ENCODE measurements at places on chromosomes 6 and 20. TPM values are rescaled to one million over a fixed set of nuclear protein-coding genes. Genes with fewer than 3 reads are reported as not detected.

The CEP162 gene
- total RNA-seq = 3.9 TPM

The TRIM40 gene
- not detected for total RNA-seq

The CST9L gene
- total RNA-seq = not detected

The FAXC gene
- total RNA-seq = 0.81 TPM

The HLA-DQA1 gene
- total RNA-seq = not detected

The MBOAT1 gene
- 11.8 TPM for total RNA-seq

The NINL gene
- 4.4 TPM for total RNA-seq

The TAP1 gene
- 65.6 TPM for total RNA-seq

The SPDEF gene
- total RNA-seq = not detected

The SLC22A1 gene
- not detected for total RNA-seq

The VGLL2 gene
- total RNA-seq = not detected

The CALHM5 gene
- total RNA-seq = 12.6 TPM

The CAPN11 gene
- 8.6 TPM for total RNA-seq

The KHDC1L gene
- total RNA-seq = not detected

The CTCFL gene
- total RNA-seq = not detected

The CRYBG1 gene
- 38.2 TPM for total RNA-seq

The NKAIN4 gene
- total RNA-seq = not detected

The C20orf173 gene
- not detected for total RNA-seq

The CTAGE9 gene
- total RNA-seq = not detected

The ZFP64 gene
- total RNA-seq = 13.9 TPM

The CHMP4B gene
- total RNA-seq = 57.4 TPM

The TLDC2 gene
- total RNA-seq = 0.13 TPM

The BPIFA1 gene
- not detected for total RNA-seq

The GNAS-AS1 gene
- not detected for total RNA-seq

The ARFGEF2 gene
- 66.5 TPM for total RNA-seq

The CYP24A1 gene
- not detected for total RNA-seq

The BHLHE23 gene
- total RNA-seq = not detected

The NOTCH4 gene
- 57.3 TPM for total RNA-seq

The SLC17A2 gene
- not detected for total RNA-seq

The DAAM2 gene
- total RNA-seq = 0.16 TPM

The NMBR gene
- total RNA-seq = 0.16 TPM

The GJA10 gene
- not detected for total RNA-seq

The BPIFB1 gene
- total RNA-seq = not detected

The ALDH8A1 gene
- 1.0 TPM for total RNA-seq

The TNNC2 gene
- total RNA-seq = not detected

The NECAB3 gene
- 8.5 TPM for total RNA-seq

All from bladder microvascular endothelial cell (primary cell).